ENCODE measurements at places on chromosomes 3 and 15.

DNA sequence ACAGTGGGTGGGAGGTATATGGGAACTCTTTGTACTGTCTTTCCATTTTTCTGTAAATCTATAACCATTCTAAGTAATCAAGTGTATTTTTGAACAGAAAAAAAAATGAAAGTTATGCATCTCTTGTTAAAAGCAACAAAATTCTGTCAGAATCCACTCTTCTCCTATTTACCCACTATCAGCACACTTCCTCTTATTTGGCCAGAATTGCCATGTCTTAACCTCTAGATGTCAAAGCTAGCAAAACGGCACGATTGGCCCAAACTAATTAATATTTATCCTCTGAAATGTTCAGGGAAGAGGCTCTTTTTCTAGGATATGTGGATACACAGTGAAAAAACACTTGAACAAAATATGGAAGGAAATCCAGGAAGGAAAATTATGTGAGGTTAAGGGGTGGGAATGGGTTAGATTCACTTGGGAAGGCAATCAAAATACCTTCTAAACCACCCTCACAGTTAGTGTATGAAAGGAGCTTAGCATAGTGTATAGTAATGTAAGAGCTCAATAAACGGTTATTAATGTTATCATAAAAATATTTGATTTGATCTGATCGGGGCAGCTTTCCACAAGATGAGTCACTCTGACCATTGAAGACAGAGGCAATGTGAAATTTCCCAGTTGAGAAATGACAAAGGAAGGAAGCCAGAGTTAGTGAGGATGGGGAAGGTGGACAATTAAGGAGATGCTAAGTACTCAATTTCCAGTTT lies 20.1 kb upstream of the TGFBR2 start:
- DNase-seq: no peak

- DNase-seq: no peak
Measured at GRCh38 chr3:141804778-141805639, 41.8 kb downstream of the GRK7 start.

DNA sequence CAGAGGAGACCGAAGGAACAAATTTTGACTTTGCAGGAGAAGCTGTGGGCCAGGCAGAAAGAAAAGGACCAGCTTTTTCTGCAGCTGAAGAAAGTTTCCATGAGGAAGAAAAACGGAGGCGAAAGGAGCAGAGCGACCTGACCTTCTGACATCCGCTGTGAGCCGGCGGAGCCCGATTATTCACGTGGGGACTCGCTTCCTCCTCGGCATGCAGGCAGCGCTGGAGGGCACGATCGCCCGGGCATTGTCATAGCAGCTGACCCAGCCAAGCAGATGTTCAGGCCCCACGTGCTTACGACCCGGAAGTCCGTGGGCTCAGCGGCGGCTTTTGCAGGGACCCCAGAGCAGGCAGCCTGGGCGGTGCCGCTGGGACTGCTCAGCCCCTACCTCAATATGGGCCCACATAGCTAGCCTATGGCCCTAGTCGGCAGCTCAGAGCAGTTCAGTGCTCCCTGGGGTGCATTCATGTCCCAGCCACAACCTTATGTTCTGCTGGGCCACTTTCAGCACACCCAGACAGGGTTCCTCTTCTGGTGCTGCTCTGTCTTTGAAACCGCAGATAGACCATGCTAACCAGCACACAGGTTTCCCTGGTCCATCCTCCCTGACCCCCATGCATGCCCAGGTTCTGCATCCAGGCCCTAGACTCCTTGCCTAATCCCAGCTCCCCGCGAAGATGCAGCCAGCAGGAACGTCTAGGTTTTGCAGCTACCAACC lies 10.5 kb upstream of the EIF4A2 start:
- DNase-seq: peak; percentile 75

DNA sequence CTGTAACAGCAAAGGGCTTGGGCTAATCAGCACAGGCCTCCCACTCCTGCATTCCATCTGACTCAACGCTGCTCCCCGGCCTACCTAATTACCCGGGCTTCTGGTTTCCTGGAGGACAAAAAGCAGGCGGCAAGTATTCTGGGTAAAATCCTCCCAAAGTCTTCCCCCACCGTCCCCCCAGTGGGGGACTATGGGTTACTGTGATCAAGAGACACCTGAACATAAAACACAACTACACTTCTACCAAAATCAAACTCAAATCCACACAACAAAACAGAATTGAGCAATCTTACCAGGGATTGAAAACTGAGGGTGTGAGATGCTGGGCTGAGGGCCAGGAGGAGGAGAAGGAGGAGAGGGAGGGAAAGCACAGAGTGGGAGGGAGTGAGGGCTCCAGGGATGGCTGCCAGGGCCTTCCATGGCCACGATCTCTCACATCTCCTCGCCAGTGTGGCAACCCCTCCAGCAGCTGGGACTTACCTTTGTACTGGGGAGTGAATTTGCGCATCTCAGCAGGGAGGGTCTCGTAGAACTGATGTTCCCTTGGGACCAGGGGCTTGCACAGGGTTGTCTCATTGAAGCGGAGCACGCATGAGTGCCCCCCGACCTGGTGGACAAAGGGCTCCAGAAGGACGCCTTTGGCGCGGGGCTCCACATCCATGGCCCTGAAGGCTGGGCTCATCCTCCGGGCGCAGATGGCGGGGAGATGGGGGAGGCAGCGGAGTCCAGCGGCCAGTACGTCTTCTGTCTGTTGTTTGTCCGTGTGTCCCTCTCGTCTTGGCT lies 9.1 kb upstream of the NCKIPSD start:
- DNase-seq: peak; percentile 77

- no peak for DNase-seq
Measured at GRCh38 chr3:108127301-108127988, 36.6 kb upstream of the CD47 start.

- DNase-seq: no peak
Measured at GRCh38 chr3:136712941-136713340, 39.2 kb downstream of the STAG1 start.

DNA sequence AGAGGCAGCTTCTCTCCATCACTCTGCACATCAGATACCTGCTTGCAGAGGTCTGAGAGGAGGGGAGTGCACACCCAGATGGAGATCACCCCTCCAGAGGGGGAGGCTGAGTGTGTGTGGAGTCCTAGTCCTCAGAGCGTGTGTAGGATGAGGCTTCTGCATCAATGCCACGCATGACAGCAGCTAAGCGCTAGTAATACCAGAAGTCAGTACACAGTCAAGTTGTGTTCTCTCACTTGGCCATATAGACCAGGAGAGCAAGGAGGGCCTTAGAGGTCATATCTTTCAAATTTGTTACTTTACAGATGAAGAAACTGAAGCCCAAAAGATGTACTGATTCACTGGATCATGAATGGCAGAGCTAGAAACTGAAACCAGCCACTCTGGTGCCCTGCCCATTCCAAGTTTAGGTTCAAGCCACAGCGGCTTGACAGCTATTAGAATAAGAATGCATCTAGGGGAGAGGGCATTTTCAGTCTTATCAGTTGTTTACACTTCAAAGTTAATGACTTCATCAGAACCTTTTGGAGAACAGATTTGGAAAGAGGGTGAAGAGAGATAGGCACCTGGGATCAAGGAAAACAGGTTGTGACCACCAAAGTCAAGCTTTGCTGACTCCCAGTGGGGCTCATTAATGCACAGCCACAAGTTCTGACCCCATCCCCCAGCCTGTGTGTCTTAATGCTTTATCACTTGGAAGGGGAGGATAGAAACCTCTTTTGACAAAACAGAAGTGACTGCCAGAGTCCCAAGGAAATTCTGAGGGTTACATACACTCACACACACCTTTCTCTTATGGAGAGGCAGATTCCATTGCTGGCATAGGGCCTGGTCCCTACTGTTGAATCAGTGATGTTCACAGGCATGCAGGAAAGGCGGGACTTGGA lies 310.3 kb downstream of the CHST2 start:
- DNase-seq: no peak

DNA sequence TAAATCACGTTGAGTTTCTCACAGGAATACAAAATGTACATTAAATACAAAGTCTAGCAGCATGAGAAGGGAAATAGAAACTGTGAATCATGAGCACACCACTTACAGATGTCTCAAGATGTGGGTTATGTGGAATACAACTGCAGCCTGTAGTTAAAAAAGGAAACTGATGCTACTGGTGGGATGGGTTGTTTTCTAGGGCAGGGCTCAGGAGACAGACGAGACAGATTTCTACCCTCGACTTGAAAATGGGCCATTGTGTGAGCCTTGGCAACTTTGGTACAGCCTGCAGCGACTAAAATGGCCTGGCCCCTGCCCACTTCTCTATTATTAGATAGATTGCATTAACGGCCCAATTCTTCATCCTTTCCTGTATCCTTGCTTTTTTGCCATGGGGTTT lies 293.1 kb downstream of the SUCLG2 start:
- DNase-seq: no peak

- no peak for DNase-seq
Measured at GRCh38 chr3:25945836-25946235, 155.9 kb downstream of the OXSM start.

- peak; percentile 47 for DNase-seq
Measured at GRCh38 chr15:51830276-51830806, 888 bp downstream of the TMOD3 start.

GRCh38 chr3:143348486-143349327 lies 229.1 kb downstream of the CHST2 start:
- no peak for DNase-seq

DNA sequence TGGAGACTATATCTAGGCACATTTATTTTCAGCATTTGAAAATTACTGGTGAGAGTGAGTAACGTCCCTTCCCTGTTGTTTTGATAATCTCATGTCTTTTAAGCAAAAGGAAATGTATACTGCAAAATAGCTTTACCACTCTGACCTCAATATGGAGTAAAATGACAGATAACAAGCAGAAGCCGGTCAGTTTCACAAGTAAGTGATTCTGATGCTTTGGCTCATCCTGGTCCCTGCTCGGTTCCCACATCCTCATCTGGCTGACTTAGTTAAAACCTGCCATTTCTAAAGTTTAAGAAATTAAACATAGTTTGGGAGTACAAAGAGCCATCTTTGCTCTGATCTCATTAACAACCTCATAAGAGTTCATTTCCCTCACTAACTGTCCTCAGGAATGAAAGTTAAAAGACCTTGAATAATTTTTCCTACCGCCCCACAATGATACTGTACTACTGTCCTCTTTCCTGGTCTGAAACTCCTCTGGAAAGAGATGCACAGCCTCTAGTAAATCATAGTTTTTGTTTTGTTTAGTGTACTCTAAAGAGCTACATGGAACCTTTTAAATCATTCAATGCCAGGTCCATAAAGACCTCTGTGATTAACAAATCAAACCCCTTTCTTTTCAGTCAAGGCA lies 72.3 kb upstream of the ICE2 start:
- no peak for DNase-seq
